ENCODE measurements at places on chromosomes 13 and 19. TPM values are rescaled to one million over a fixed set of nuclear protein-coding genes. Genes with fewer than 3 reads are reported as not detected.

Gene SYNE4
- total RNA-seq: 14.4 TPM

Gene PSG7
- total RNA-seq: not detected

Gene LILRB5
- total RNA-seq: not detected

Gene ASF1B
- total RNA-seq: 70.8 TPM

Gene SERTM1
- total RNA-seq: 0.55 TPM

Gene KLK6
- 0.38 TPM for total RNA-seq

Gene ZNF560
- not detected for total RNA-seq

Gene TJP3
- total RNA-seq: 10.7 TPM

Gene ATP8B3
- 7.4 TPM for total RNA-seq

Gene FBXO17
- total RNA-seq: 25.3 TPM

Gene CD37
- total RNA-seq: 0.44 TPM

Gene PTBP1
- total RNA-seq: 460 TPM

Gene ZNF471
- total RNA-seq: not detected

Gene GGN
- 0.21 TPM for total RNA-seq

Gene C13orf46
- total RNA-seq: not detected

Gene CACNG7
- 3.8 TPM for total RNA-seq

Gene GIPR
- total RNA-seq: 0.81 TPM

Gene PAN3
- 15.8 TPM for total RNA-seq

Gene SIRT6
- 23.3 TPM for total RNA-seq

Gene ZNF99
- total RNA-seq: not detected

Gene OR7G3
- not detected for total RNA-seq

Gene PABPC3
- total RNA-seq: 0.04 TPM

Gene REX1BD
- total RNA-seq: 117 TPM

Gene ZNF235
- total RNA-seq: 2.1 TPM

Gene ATP1A3
- total RNA-seq: 11.9 TPM
